ENCODE measurements at places on chromosomes 11 and 22. TPM values are rescaled to one million over a fixed set of nuclear protein-coding genes. Genes with fewer than 3 reads are reported as not detected.

- H3K4me3 ChIP-seq, result no peak overlapping the region
- no peak for DNase-seq
- H3K27ac ChIP-seq, result no peak overlapping the region
- H3K4me1 ChIP-seq, result peaks cover 37% of the 10 kb centered on the region
- no peaks in the 10 kb centered on the region for H3K27me3 ChIP-seq
These were observed 22.1 kb downstream of the LRFN4 start for GRCh38 chr11:66879000-66879399.

- peaks cover 10% of the 10 kb centered on the region for H3K4me1 ChIP-seq
- H3K27ac ChIP-seq, result no peak overlapping the region
- DNase-seq, result no peak
- H3K4me3 ChIP-seq, result no peak overlapping the region
These were observed 4.5 kb downstream of the INPP5J start for GRCh38 chr22:31127181-31127772.

DNA sequence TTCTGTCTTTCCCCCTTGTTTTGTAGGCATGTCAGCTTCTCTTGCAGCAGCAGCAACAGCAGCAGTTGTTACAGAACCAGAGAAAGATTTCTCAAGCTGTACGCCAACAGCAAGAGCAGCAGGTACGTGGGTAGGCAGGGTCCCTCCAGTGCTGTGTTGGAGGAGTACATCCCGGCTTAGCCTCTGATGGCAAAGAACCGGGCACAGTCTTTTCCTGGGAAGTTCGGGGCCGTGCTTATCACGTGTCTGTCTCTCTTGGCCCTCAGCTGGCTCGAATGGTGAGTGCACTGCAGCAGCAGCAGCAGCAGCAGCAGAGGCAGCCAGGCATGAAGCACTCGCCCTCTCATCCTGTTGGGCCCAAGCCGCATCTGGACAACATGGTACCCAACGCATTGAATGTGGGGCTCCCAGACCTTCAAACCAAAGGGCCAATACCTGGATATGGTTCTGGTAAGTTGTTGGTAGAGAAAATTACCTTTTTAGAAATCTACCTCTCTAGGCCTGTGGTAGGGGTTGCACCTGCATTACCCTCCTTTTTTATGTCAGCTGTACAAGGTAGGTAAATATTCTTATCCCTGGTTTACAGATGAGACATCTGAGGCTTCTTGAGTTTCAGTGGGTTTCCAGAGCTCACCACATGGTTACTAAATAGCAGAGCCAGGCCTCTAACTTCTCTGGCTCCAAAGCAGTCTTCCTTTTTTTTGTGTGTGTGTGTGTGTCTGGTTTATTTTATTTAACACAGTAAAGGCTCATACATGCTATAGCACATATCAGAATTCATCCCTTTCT, 45.2 kb upstream of the ADSL start:
- no peaks in the 10 kb centered on the region for H3K4me1 ChIP-seq
- DNase-seq, result no peak
- no peaks in the 10 kb centered on the region for H3K27me3 ChIP-seq
- H3K27ac ChIP-seq, result no peak overlapping the region
- H3K4me3 ChIP-seq, result no peak overlapping the region

DNA sequence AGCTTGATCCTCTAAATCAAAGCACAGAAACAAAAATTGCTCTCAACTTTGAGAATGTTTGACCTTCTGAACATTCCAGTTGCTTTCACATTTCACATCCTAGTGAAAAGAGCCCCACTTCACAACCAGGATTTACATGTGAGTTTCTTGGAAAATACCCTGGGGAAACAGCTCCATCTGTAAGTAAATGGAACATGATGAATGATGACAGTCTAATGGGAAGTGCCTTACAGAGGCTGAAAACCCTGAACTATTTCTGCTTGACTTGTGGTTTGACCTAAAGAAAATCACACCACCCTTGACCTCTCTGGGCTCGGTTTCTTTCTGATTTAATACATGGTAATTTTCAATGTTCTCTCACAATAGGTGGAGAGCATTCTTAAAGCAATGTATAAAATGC, 499.4 kb upstream of the API5 start:
- H3K4me3 ChIP-seq, result no peak overlapping the region
- no peaks in the 10 kb centered on the region for H3K27me3 ChIP-seq
- no peak overlapping the region for H3K27ac ChIP-seq
- DNase-seq, result no peak
- H3K4me1 ChIP-seq, result no peaks in the 10 kb centered on the region
- H3K36me3 ChIP-seq, result no peaks in the 10 kb centered on the region

DNA sequence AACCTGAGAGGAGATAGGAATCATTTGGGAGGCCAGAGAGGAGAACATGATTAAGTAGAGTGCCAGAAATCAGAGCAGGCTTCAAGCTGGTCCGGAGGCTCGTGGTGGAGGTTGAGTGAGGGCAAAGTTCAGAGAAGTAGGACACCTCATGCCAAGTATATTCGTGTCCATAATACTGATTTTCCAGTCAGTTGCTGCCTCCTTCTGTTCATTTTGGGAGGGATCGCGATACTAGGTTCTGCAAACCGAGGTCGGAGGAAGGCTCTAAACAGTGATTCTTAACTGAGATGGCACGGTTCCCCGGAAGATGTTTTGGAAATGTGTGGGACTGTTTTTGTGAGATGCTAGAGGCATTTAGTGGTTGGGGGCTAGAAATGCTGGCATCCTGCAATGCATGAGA, 13.6 kb upstream of the CD3E start:
- no peaks in the 10 kb centered on the region for H3K4me1 ChIP-seq
- no peaks in the 10 kb centered on the region for H3K36me3 ChIP-seq
- H3K27me3 ChIP-seq, result peaks cover 53% of the 10 kb centered on the region
- DNase-seq, result peak; percentile 19
- H3K4me3 ChIP-seq, result no peak overlapping the region

- H3K4me1 ChIP-seq, result no peaks in the 10 kb centered on the region
- no peak overlapping the region for H3K4me3 ChIP-seq
- no peak for DNase-seq
- H3K36me3 ChIP-seq, result no peaks in the 10 kb centered on the region
These were observed 419.8 kb upstream of the LRRC4C start for GRCh38 chr11:41879214-41879613.

GRCh38 chr11:115889712-115890111, 385.5 kb upstream of the CADM1 start:
- DNase-seq, result no peak
- H3K4me3 ChIP-seq, result no peak overlapping the region
- no peaks in the 10 kb centered on the region for H3K27me3 ChIP-seq
- H3K4me1 ChIP-seq, result peaks cover 18% of the 10 kb centered on the region
- H3K36me3 ChIP-seq, result no peaks in the 10 kb centered on the region

GRCh38 chr11:97973352-97973857, 1047.3 kb upstream of the CNTN5 start:
- H3K27ac ChIP-seq, result no peak overlapping the region
- no peak overlapping the region for H3K4me3 ChIP-seq
- peak; percentile 14 for DNase-seq
- no peaks in the 10 kb centered on the region for H3K36me3 ChIP-seq

DNA sequence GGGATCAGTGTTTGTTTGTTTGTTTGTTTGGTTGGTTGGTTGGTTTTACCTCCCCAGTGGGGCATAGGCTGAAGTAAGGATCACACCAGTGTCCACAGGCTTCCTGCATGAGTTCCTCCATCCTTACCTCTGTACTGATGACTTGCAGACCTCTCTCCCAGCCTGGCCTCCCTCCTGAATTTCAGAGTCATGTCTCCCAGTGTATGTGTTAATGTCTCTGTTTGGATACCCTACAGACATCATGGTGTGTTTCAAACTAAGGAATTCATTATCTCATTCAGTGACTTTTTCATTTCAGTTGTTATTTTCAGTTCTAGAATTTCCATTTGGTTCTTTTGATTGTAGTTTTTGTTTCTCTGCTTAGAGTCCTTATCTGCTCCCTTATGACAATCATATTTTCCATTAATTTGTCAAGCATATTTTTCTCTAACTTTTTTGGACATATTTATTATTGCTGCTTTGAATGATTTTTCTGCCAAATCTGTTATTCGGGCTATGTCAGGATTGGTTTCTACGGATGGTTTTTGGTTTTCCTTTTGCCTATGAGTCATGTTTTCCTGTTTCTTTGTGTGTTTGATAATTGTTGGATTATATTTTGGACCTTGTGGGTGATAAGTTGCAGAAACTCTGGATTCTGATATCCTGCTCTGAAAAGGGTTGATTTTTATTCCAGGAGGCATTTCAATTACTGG, 23.6 kb downstream of the MYEOV start:
- H3K4me1 ChIP-seq, result no peaks in the 10 kb centered on the region
- H3K4me3 ChIP-seq, result no peak overlapping the region
- no peak for DNase-seq
- H3K27ac ChIP-seq, result no peak overlapping the region
- no peaks in the 10 kb centered on the region for H3K27me3 ChIP-seq

- H3K4me1 ChIP-seq, result no peaks in the 10 kb centered on the region
- H3K27ac ChIP-seq, result no peak overlapping the region
- DNase-seq, result no peak
These were observed 245.5 kb downstream of the BRD1 start for GRCh38 chr22:49582181-49582580.

- no peak overlapping the region for H3K27ac ChIP-seq
- no peaks in the 10 kb centered on the region for H3K27me3 ChIP-seq
- peak; percentile 77 for DNase-seq
These were observed 41.4 kb upstream of the NFAM1 start for GRCh38 chr22:42473484-42474193.

DNA sequence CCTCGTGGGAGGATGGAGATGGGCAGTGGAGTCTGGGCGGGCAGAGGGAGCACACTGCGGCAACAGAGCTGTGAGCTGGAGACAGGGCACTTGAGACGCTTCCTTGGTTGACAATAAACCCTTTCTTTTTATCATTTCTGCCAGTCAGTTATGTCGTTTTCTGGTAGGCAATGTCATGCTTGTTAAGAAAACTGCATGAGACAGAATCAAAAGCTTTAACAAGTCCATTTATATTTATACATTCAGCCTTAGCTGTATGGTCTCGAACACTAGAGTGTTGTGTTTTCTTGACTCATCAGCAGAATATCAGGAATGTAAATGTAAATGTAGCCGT, 31.9 kb downstream of the PPFIA1 start:
- no peaks in the 10 kb centered on the region for H3K4me1 ChIP-seq
- no peak for DNase-seq
- H3K4me3 ChIP-seq, result no peak overlapping the region
- no peak overlapping the region for H3K27ac ChIP-seq
- H3K36me3 ChIP-seq, result no peaks in the 10 kb centered on the region

- H3K27me3 ChIP-seq, result peaks cover 8% of the 10 kb centered on the region
- H3K4me1 ChIP-seq, result no peaks in the 10 kb centered on the region
- H3K4me3 ChIP-seq, result no peak overlapping the region
- H3K36me3 ChIP-seq, result no peaks in the 10 kb centered on the region
- DNase-seq, result no peak
These were observed 1.6 kb upstream of the HEPACAM start for GRCh38 chr11:124937336-124937935.

DNA sequence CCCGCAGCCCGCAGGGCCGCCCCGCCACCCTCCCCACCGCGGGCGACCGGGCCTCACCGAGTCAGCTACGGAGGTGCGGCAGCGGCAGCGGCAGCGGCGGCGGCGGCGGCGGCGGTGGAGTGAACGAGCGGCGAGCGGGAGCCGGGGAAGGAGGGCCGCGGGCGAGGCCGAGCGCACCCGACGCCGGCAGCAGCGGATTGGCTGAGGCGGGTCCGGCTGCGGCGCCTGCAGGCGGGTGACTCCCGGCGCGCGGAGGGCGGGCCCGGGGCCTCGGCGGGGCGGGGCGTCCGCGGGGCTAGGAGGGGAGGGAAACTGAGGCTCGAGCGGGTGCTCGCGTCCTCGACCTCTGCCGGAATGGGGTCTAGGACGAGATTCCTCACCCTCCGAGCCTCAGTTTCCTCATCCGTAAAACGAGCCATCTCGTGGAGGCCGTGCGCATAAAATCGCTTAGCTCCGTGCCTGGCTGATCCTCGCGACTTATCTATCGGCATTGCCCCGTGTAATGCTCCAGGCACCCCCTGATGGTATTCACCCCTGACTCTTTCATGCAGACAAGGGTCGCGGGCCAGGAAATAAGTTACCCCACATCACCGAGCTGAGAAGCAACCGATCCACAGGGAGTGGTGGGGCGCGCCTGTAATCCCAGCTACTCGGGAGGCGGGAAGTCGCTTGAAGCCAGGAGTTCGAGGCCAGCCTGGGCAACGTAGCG, at the start of gene CPT1A:
CPT1A (minus strand) TSS at position 199 of the 709 bp plus-strand sequence. CDS start 26,442 bp downstream, outside the sequence.
- no peaks in the 10 kb centered on the region for H3K36me3 ChIP-seq
- peaks cover 61% of the 10 kb centered on the region for H3K27me3 ChIP-seq
- H3K4me1 ChIP-seq, result peaks cover 19% of the 10 kb centered on the region
- peak within 1 kb of the TSS; percentile 30 for H3K4me3 ChIP-seq

The PTPN5 gene
- total RNA-seq, result 1.6 TPM

The RIC3 gene
- 8.7 TPM for total RNA-seq

The APOBEC3B gene
- 6.5 TPM for total RNA-seq

The CRYBB3 gene
- total RNA-seq, result not detected

Measured in cardiac muscle cell (in vitro differentiated cells and primary cell).